HuH-7 (cell line): ENCODE measurements at places on chromosomes 3 and 15.

DNA sequence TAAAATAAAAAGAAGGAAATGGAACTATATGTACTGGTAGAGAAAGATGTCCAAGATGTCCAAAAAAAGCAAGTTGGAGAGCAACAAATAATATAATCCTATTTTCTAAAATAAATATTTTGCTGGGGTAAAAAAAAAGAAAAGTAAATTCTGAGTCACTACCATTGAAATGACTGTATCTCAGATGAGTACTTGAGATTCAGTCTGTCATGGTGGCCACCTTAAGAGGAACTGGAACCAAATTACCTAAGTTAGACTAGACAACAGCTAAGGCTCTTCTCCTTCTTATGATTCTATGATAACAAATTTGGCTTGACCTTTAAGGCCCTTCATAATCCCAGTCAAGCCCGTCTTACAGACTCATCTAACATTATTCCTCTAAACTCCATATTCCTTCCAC lies 270.6 kb upstream of the HES1 start:
- no peak for DNase-seq

GRCh38 chr15:85545185-85545584 lies 164.8 kb downstream of the AKAP13 start:
- DNase-seq, result no peak

DNA sequence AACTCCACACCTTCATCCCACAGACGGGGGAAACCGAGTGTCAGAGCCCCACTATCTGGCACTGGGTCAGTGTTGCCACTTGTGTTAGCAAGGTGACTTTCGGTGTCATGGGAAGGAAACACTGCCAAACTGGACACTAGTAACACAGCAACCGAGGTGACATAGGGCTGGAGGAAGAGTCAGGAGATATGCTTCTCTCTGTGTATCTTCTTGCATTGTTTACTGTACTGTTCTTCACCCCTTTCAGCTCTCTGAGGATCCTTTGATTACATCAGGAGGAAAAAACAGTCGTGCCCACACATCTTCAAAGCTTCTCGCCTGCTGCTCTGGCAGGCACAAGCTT lies 109.4 kb upstream of the RAD18 start:
- DNase-seq, result no peak

- no peak for DNase-seq
Measured at GRCh38 chr3:14138878-14139655, 14.2 kb downstream of the TMEM43 start.

DNA sequence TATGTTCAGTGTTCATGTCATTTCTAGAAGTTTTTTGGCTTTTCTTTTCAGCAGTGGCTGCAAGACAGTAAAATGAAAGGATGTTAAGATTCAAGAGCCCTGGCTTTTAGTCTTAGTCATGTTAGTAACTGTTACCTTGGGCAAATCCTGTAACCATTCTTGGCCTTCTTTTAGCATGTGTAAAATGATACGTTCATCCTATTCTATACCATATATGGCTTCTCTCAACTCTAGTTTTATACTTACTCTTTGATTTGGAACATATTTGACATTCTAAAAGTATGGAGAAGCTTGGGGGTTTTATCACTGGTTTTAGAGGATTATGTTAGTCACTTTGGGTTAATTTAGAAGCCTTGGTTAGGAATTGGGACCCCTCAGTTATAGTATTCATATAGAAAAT lies 20.1 kb downstream of the GTF2E1 start:
- no peak for DNase-seq

DNA sequence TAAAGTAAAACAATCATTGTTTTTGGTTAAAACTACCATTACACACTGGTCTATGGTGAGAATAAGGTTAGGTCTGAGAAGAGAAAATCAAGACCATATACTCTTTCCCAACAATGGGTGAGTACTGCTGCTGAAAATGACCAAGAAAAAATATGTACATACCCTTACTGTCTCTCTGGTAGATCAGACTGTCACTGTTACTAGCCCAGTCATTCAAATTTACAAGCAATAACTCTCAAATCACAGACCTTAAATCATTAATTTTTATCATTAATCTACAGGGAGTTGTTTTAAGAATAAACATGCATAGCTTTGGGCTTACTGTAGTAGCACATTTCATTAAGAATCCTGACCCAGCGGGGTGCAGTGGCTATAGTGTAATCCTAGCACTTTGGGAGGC lies 17.4 kb downstream of the DCP1A start:
- no peak for DNase-seq
